HS-27A (cell line): ENCODE measurements at places on chromosomes 3 and 15.

GRCh38 chr3:182315313-182315712, 478.0 kb upstream of the ATP11B start:
- DNase-seq, result no peak

DNA sequence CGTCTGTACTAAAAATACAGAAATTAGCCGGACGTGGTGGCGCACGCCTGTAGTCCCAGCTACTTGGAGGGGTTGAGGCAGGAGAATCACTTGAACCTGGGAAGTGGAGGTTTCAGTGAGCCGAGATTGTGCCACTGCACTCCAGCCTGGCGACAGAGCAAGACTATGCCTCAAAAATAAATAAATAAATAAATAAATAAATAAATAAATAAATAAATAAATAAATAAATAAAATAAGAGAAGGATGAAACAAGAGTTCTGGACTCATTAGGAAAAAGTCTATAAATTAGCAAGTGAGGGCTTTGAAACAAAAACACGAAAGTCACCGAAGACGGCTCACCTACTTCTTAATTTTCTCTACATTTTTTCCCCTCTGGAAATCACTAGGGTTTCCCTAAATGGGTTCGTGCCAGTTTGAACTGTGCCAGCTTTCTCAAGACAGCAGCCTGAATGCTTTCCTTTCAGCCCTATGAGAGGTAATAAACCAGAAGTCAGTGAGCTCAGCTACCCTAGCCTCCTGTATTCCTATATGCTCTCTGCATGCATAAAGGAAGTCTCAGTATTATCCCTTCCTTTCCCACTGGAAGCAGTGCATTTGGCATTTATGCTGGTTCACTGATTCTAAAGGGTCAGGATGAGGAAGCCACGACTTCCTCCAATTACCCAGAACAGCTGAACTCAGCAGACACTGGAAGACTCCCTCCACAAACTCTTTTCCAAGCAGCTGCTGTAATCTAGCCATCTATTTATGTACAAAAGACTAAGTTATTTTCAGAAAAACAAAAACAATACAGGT, 266.9 kb downstream of the ZBBX start:
- no peak for DNase-seq

- DNase-seq, result no peak
Observed at GRCh38 chr15:29034151-29034550, 148.4 kb downstream of the APBA2 start.

- DNase-seq, result no peak
Observed at GRCh38 chr15:89368566-89369223, 34.1 kb upstream of the POLG start.

- no peak for DNase-seq
Observed at GRCh38 chr15:84761607-84762131, 13.3 kb downstream of the ZNF592 start.

DNA sequence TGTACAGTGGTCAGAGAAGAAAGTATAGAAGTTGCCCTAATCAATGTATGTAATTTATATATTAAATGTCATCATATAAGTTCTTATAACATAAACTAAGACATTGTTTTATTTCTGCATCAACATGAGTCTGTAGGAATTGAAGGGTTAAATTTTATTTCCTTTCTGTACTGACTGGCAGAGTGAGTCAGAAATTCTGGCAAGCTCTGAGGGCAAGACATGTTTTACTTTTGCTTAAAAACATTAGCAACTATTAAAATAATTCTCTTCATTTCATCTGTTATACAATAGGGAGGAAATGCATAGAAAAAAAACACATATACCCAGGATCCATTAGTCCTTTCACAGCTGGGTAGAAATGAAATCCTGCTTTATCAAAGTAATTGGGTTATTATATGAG, 171.4 kb upstream of the ALCAM start:
- no peak for DNase-seq

- DNase-seq, result no peak
Observed at GRCh38 chr3:114756506-114757279, 390.4 kb downstream of the ZBTB20 start.

GRCh38 chr3:57681691-57682090, 11.2 kb downstream of the DENND6A start:
- DNase-seq, result no peak

DNA sequence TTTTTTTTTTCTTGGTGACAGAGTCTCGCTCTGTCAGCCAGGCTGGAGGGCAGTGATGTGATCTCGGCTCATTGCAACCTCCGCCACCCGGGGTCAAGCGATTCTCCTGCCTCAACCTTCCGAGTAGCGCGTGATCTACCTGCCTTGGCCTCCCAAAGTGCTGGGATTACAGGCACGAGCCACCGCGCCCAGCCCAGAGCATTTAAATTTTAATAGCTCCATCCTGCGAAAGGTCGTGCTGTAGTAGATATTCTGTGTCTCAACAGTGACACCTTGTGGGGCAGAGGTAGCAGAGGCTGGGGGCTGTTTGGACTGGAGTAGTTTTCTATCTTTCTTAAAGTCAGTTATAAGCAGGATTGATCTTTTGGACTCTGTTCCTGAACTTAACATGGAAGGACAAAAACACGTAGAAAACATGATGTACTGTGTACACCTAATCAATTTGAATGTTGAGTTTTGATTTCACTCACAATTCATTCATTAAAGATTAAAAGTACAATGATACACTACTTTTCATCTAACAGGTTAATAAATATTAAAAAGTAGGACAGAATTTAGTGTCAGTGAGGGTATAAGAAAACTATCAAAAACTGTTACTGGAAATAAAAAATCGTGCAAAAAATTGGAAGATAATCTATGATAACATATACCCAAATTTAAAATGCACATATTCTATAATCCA, 11.0 kb upstream of the PDCD6IP start:
- peak; percentile 49 for DNase-seq

DNA sequence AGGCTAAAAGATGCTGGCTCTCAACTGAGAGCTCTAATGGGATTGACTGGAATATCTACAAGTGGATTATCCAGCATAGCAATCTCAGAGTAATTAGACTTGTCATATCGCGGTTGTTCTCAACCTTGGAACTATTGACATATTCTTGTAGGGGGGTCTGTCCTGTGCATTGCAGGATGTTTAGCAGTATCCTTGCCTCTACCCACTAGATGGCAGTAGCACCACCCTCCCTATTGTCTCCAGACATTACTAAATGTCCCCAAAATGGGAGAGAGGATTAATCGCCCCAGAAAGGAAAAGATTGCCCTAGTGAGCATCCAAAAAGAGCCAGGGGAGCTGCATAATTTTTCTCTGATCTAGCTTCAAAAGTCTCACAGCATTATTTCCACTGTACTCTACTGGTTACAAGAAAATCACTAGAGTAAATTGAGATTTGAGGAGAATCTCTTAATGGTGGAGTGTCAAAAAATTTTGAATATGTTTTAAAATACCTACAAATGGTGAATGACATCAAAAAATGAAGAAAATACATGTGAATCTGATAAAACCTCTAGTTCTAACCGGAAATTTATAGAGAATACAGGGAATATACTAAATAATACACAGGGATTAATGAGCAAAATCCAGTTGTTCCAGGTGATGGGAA, 388.2 kb upstream of the AGTR1 start:
- peak; percentile 39 for DNase-seq

DNA sequence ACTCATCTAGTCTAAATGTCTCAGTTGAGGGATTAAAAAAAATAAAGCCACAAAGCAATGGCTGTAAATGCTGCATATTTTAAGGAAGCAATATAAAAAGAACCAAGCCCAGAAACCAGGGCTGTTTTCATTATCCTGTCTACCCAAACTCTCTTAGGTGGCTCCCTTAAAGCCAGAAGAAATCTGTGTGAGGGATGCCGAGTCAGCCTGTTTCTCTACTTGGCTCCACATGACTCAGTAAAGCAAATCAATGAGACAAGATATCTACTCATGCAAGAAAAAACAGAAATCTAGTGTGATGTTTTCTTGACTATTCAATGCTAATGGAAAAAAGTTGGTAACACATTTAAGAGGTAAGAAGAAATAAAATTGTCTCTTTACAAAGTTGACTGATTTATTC, 296.2 kb downstream of the ZBTB20 start:
- no peak for DNase-seq

DNA sequence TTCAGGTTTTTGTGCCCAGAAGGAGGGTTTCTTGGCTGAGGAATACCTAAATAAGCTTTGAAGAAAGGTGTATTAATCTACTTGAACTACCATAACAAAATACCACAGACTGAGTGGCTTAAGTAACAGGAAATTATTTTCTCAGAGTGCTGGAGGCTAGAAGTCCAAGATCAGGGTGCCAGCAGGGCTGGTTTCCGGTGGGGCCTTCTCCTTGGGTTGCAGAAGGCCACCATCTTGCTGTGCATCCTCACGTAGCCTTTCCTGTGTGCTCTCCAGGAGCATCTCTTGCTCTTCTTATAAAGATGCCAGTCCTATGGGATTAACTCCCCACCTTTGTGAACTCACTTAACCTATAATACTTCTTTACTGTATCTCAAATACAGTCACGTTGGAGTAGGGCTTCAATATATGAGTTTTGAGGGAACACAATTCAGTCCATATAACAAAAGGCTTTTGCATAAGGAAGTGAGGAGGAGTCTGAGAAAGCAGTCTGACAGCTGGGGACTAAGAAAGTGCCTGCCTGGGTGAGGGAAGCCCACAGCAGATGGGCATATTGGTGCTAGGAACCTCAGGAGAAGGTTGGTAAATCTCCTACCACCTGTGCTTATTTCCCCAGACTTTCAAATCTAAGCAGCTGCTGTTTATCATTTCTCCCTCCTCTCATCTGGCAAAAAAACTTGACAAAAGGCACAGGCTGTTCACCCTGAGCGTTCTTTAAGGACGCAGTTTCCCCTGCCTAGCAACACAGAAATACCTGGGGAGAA, 89.6 kb upstream of the CBLB start:
- no peak for DNase-seq

GRCh38 chr3:182258538-182259177, 534.6 kb upstream of the ATP11B start:
- no peak for DNase-seq

DNA sequence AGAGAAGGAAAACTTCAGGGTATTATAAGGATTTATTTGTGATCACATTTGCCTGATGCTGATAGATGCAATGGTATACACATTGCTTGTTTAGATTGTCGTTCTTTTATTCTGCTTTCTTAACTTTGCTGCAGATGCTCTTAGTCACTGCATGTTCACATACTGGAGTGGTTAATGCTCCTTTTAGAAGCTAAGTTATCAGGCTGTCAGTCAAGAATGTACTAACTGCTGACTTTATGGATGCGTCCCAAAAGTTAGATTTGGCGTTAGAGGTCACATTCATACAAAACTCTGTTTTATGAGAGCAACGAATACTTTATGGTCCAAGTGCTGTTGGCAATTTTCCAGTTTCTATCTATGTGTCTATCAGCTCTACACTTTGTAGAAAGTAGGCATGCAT, 160.7 kb downstream of the BBX start:
- DNase-seq, result no peak

DNA sequence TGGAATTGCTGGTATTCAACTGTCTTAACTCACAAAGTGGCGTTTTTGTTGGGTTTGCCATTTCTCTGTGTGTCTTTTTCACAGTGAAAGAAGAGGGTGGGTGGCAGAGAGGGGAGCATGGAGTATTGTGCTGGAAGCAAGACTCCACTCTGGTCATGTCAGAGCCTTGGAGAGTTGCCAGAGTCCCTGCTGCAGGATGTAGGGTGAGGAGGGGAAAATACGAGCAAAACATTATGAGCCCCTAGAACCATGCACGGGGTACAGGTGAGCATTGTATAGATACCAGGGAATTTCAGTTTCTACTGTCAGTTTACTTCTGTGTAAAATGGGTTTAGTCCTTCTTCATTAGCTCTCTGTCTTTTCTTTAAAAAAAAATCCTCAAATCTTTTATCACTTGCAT, 249.9 kb downstream of the CACNA2D3 start:
- DNase-seq, result no peak

DNA sequence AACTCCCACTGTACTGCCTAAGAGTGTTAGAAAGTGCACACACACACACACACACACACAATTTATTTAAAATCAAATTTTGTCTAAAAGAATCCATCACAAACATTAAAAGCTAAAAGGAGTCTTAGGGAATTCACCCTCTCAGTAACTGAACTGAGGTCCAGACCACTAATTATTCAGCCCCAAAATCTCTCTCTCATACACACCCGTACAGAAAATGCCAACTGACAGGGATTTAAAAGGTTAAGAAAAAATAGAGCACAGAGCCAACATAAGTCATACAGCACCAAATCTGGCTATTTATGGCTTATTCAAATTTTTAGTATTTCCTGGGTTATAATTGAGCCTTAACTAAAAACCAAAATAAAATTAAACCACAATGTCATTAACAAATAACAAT, 20.7 kb downstream of the GBE1 start:
- no peak for DNase-seq

DNA sequence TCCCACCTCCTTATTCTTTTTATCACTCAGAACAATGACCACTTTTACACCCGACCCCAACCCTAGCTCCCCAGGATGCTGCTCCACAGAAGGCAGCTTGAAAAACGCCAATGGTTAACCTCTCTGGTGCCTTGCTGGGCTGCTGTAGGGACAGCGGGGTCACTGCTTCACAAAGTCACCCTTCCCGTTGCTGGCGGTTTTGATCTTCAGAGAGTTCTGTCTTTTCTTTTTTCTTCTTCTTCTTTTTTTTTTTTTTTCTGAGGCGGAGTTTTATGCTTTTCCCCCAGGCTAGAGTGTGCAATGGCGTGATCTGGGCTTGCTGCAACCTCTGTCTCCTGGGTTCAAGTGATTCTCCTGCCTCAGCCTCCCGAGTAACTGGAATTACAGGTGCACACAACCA, 20.7 kb downstream of the CEP19 start:
- no peak for DNase-seq

- no peak for DNase-seq
Observed at GRCh38 chr15:49155834-49156627, 632 bp upstream of the COPS2 start.

DNA sequence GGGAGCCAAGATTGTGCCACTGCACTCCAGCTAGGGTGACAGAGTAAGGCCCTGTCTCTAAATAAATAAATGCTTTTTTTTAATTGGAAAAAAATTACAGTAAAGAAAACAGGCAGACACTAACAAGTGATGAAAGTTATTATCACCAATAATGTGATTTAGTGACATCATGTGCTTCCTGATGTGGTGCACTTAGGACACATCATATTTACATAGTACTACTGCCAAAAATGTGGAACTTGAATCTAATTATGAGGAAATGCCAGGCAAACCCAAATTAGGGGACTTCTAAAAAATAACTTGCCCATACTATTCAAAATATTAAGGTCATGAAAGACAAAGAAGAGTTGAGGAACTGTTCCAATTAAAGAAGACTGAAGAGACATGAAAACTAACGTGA, 30.8 kb downstream of the MAP4 start:
- DNase-seq, result no peak

DNA sequence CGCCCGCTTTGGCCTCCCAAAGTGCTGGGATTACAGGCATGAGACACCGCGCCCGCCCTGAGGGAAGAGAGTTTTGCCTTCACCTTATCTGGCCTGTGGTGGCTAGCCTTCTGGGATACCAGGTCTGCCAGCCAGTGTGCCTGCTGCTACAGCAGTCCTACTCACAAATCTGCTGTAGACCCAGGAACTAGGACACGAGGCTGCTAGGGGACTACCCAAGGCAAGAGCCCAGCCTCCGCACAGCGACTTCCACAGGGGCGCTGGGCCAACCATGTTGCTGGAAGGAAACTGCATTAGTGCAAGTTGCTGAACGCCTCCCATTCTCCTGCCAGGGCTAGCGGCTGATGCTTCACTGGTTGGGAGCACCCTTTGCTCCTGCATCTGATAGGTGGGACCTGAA, 53.7 kb downstream of the DHX30 start:
- DNase-seq, result no peak
